CD4-positive, alpha-beta T cell (primary cell): ENCODE measurements at places on chromosomes 2 and 18.

GRCh38 chr2:209960676-209961630 lies 41.5 kb upstream of the RPE start:
- H3K36me3 ChIP-seq: no peaks in the 10 kb centered on the region
- no peaks in the 10 kb centered on the region for H3K27me3 ChIP-seq
- no peaks in the 10 kb centered on the region for H3K4me1 ChIP-seq
- H3K27ac ChIP-seq: no peak overlapping the region

- H3K4me3 ChIP-seq: no peak overlapping the region
- no peaks in the 10 kb centered on the region for H3K27me3 ChIP-seq
- no peaks in the 10 kb centered on the region for H3K4me1 ChIP-seq
- peaks cover 97% of the 10 kb centered on the region for H3K36me3 ChIP-seq
- no peak overlapping the region for H3K27ac ChIP-seq
These were observed 33.4 kb downstream of the XRCC5 start for GRCh38 chr2:216142540-216142939.

- H3K4me1 ChIP-seq: peaks cover 15% of the 10 kb centered on the region
- H3K4me3 ChIP-seq: no peak overlapping the region
- H3K27ac ChIP-seq: no peak overlapping the region
- no peak for DNase-seq
These were observed 47.2 kb upstream of the UBE2F start for GRCh38 chr2:237919593-237919992.

DNA sequence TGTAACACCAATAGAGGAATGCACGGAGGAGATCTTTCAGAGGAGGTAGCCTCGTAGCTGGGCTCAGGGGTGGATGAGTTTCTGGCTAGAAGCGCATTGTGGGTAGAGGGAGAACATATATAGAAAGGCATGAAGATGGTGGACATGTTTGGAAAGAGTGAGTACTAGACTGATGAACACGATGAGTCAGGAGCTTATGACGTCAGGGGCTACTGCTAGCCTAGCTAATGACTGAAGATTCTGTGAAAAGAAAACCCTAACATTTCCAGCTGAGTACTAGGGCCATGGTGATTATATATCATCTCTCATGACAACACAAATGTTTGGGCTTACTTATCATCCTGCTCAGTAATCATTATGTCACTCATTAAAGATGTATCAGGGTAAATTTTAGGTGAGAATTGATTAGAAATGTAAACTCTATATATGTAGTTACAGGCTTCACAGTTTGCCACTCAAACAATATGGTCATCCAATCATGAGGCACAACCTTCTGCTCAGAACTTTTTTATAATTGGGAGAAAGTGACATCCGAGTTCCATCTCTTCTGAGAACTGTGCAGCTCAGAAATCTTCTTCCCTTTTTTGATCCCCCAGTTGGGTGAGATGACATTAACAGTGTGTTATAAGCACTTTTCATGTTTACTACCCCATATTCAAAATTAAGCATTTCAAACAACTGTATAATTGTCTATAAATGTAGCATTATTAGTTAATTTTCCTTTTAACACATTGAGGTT lies 22.2 kb upstream of the IL1RN start:
- no peak for DNase-seq
- no peaks in the 10 kb centered on the region for H3K36me3 ChIP-seq
- no peak overlapping the region for H3K27ac ChIP-seq
- H3K27me3 ChIP-seq: no peaks in the 10 kb centered on the region
- no peak overlapping the region for H3K4me3 ChIP-seq

- H3K27ac ChIP-seq: no peak overlapping the region
- H3K36me3 ChIP-seq: no peaks in the 10 kb centered on the region
- no peaks in the 10 kb centered on the region for H3K4me1 ChIP-seq
- peaks cover 5% of the 10 kb centered on the region for H3K27me3 ChIP-seq
- DNase-seq: no peak
These were observed 88.0 kb downstream of the LTBP1 start for GRCh38 chr2:33034784-33035183.

GRCh38 chr2:235666213-235666781 lies 172.5 kb downstream of the AGAP1 start:
- peaks cover 25% of the 10 kb centered on the region for H3K27me3 ChIP-seq
- no peak overlapping the region for H3K27ac ChIP-seq
- no peaks in the 10 kb centered on the region for H3K36me3 ChIP-seq
- peak overlapping the region; percentile 29 for H3K4me3 ChIP-seq

GRCh38 chr2:237121321-237121720 lies 35.6 kb downstream of the COPS8 start:
- no peaks in the 10 kb centered on the region for H3K36me3 ChIP-seq
- no peak for DNase-seq
- peaks cover 2% of the 10 kb centered on the region for H3K27me3 ChIP-seq
- H3K4me3 ChIP-seq: no peak overlapping the region

- H3K4me1 ChIP-seq: no peaks in the 10 kb centered on the region
- no peaks in the 10 kb centered on the region for H3K27me3 ChIP-seq
- H3K4me3 ChIP-seq: no peak overlapping the region
- DNase-seq: no peak
These were observed 110.3 kb upstream of the RBMS1 start for GRCh38 chr2:160603771-160604510.

DNA sequence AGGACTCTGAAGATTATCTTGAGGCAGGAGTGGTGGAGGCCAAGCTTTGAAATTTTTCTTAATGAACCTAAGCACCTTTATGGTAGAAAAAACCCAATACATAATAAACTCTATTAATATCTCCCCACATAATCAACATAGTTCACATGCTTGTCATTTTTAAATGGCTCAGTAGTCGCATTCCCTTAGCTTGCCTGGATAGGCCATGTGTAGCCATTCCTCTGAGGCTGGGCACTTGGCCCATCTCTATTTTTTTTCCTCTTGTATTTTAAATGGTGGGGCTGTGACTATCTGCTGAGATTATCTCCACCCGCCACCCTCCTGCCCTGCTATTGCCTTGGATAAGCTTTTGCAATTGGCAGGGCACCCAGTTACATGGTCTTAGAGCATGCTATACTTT lies 143.1 kb downstream of the FHOD3 start:
- H3K27ac ChIP-seq: no peak overlapping the region
- DNase-seq: no peak
- peaks cover 11% of the 10 kb centered on the region for H3K27me3 ChIP-seq

- no peaks in the 10 kb centered on the region for H3K27me3 ChIP-seq
- no peaks in the 10 kb centered on the region for H3K4me1 ChIP-seq
- DNase-seq: no peak
- H3K36me3 ChIP-seq: no peaks in the 10 kb centered on the region
These were observed 173.5 kb downstream of the PRPF40A start for GRCh38 chr2:152543717-152544116.

DNA sequence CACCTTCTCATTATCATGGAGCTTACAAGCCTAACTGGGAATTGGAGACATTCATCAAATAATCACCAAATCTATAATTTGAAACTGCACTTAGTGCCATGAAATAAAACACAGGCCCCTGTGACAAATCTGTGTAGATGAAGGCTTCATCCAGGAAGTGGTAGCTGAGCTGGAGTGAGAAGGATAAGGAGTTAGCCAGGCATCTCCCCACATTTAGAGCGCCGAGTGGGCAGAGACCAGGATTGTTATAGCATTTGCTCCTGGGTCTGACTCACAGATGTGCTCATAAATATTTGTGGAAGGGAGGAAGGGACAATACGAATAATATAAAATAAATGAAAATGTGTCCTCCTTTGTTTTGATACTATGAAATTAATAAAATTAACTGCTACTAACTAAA lies 2.5 kb upstream of the MAT2A start:
- H3K4me1 ChIP-seq: peaks cover 26% of the 10 kb centered on the region
- H3K36me3 ChIP-seq: peaks cover 5% of the 10 kb centered on the region
- no peak overlapping the region for H3K27ac ChIP-seq
- H3K4me3 ChIP-seq: no peak overlapping the region
- H3K27me3 ChIP-seq: no peaks in the 10 kb centered on the region

DNA sequence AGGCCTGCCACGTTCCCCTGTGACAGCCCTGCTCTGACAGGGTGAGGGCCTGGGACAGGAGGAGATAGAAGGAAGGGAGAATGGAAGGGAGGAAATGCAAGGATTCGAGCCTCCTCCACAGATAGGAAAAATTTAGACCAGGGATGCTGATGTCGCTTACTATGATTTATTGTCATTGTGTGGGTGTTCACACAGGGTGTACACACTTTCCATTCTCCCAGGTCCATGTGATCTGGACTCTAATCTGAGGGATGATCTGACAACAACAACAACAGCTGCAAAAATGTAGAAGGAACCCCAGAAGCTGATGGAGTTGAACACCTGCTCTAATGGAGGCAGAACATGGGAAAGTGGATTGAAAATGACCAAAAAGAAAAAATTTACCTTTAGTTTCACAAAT lies 231.7 kb upstream of the TNP1 start:
- H3K27me3 ChIP-seq: peaks cover 3% of the 10 kb centered on the region
- H3K4me1 ChIP-seq: no peaks in the 10 kb centered on the region
- DNase-seq: no peak
- no peak overlapping the region for H3K4me3 ChIP-seq
- H3K36me3 ChIP-seq: no peaks in the 10 kb centered on the region

GRCh38 chr2:44970846-44971450 lies 29.4 kb downstream of the SIX3 start:
- H3K4me3 ChIP-seq: no peak overlapping the region
- no peak overlapping the region for H3K27ac ChIP-seq
- no peaks in the 10 kb centered on the region for H3K4me1 ChIP-seq
- peaks cover 7% of the 10 kb centered on the region for H3K27me3 ChIP-seq

GRCh38 chr2:37902991-37903390 lies 22.1 kb upstream of the RMDN2 start:
- no peaks in the 10 kb centered on the region for H3K4me1 ChIP-seq
- H3K36me3 ChIP-seq: no peaks in the 10 kb centered on the region
- H3K27me3 ChIP-seq: no peaks in the 10 kb centered on the region
- no peak overlapping the region for H3K4me3 ChIP-seq
- DNase-seq: no peak

GRCh38 chr2:107364361-107364950 lies 462.2 kb upstream of the RGPD4 start:
- no peaks in the 10 kb centered on the region for H3K27me3 ChIP-seq
- no peaks in the 10 kb centered on the region for H3K36me3 ChIP-seq
- no peak overlapping the region for H3K27ac ChIP-seq
- no peak for DNase-seq
- H3K4me1 ChIP-seq: no peaks in the 10 kb centered on the region

- H3K4me1 ChIP-seq: no peaks in the 10 kb centered on the region
- no peak for DNase-seq
- no peak overlapping the region for H3K4me3 ChIP-seq
- no peaks in the 10 kb centered on the region for H3K36me3 ChIP-seq
These were observed 168.7 kb downstream of the TMEM247 start for GRCh38 chr2:46647766-46648742.

- no peaks in the 10 kb centered on the region for H3K36me3 ChIP-seq
- H3K27ac ChIP-seq: no peak overlapping the region
- no peaks in the 10 kb centered on the region for H3K4me1 ChIP-seq
- DNase-seq: no peak
- no peak overlapping the region for H3K4me3 ChIP-seq
- no peaks in the 10 kb centered on the region for H3K27me3 ChIP-seq
These were observed 8.8 kb upstream of the DDX1 start for GRCh38 chr2:15582710-15583357.

GRCh38 chr2:128406736-128407554 lies 88.3 kb upstream of the HS6ST1 start:
- no peaks in the 10 kb centered on the region for H3K4me1 ChIP-seq
- no peak overlapping the region for H3K4me3 ChIP-seq
- H3K36me3 ChIP-seq: no peaks in the 10 kb centered on the region
- no peaks in the 10 kb centered on the region for H3K27me3 ChIP-seq
- H3K27ac ChIP-seq: no peak overlapping the region

DNA sequence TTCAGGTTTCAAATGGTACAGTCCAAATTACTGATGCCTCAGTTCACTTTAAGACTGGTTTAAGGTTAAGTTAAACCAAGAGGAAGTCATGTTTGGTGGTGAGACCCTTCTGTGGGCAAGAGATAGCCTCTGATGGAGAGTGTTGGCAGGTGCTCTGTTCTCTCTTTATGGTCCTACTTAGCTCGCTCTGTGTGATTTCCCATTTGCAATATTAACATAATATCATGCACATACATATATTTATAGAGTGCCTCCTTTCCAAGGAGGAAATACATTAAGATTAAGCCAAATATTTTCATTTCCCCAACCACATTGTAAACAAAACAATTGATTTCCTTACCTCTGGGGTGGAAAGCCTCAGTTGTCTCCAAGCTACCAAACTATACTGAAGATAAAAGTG lies 222.4 kb downstream of the PIK3C3 start:
- no peak overlapping the region for H3K4me3 ChIP-seq
- H3K27ac ChIP-seq: no peak overlapping the region
- H3K36me3 ChIP-seq: no peaks in the 10 kb centered on the region
- no peak for DNase-seq
